H1 (cell line): ENCODE measurements at places on chromosomes 1 and 21. TPM values are rescaled to one million over a fixed set of nuclear protein-coding genes. Genes with fewer than 3 reads are reported as not detected.

DNA sequence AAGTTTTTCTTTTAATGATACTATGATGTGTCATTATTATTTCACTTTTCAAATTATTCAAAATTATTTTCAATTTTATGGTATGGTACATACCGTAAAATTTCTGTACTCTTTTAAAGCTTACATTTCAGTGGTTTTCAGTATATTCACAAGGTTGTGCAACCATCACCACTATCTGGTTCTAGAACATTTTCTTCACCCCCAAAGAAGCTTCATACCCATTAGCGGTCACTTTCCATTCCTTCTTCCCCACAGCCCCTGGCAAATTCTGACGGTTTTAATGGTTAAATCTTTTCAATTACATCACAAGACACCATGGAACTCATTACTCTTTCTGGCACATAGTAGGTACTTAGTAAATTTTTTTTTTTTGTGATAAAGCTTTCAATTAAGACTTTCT lies 22.8 kb upstream of the ATP5PO start:
- DNase-seq, result no peak

- DNase-seq, result peak; percentile 92
These were observed at the start of gene ASH1L for GRCh38 chr1:155562581-155563376. TSS of gene ASH1L (minus strand) at chr1:155562803. CDS start at chr1:155521519, 41,284 bp downstream.

UBE2U gene
- total RNA-seq, result not detected in 2 replicates

DNA sequence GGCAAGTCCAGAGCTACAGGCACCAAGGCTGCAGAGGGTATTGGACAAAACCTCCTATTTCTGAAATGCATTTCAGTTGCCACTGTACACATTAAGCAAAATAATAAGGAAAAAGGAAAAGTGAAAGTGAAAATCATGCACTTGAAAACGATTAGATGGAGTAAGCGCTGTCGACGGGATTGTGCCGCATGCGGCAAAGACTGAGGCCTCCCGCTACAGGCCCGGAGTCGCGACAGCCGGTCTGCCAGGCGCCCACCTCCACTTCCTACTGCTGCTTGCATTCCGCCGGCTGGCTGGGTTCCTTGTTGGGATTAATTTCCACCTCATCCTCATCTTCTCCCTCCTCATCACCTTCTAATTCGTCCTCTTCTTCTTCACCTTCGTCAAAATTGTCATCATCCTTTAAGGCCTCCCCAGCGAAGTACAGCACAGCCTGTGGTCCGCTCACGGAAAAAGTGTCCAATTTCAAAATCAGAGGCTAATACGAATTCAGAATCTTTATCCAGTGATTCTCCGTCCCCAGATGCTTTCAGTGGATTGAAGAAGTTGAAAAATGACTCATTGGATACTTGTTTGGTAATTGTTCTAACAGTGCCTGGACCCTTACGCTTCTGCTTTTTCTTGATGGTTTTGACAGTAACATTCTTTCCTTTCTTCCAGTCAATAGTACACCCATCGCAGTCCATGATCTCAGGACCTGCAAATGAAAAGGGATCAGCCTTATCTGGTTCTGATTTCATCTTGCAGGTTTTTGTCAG lies 38.0 kb downstream of the CD58 start:
- no peak for DNase-seq

DNA sequence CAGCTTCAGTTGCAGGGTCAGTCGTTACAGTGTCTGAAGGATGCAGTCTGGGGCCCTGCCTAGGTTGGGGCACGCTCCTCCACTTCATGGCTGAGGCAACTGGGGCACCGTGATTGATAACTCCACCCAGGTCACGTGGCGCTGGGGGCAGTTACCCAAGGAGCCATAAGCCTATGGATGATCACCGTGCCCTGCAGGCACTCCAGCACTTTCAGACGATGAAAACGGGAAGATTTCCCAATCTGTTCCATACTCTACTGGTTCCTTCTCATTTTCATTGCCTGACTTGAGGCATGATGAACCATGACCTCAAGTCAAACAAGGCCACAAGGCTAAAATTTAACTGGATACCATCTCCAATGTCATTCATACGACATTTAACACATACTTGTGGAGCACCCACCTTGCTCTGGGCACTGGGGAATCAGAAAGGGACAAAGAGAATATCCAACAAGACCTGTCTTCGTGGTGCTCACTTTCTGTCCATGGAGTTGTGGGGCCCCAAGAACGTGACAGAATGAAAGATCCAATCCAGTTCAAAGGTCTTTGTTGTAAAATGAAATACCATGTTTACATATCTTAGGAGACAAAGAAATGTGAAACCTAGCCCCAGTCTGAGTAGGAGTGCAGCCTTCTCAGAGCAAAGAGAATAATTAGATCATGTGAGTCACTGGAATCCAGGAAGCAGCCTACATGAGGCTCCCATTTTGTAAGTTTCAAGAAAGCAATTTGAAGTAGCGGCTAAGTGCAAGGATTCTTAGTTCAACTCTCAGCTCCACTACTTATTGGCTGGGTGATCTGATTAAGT lies 39.4 kb upstream of the SPOCD1 start:
- DNase-seq, result no peak

GRCh38 chr1:219692981-219693380 lies 80.1 kb upstream of the ZC3H11B start:
- DNase-seq, result no peak

DNA sequence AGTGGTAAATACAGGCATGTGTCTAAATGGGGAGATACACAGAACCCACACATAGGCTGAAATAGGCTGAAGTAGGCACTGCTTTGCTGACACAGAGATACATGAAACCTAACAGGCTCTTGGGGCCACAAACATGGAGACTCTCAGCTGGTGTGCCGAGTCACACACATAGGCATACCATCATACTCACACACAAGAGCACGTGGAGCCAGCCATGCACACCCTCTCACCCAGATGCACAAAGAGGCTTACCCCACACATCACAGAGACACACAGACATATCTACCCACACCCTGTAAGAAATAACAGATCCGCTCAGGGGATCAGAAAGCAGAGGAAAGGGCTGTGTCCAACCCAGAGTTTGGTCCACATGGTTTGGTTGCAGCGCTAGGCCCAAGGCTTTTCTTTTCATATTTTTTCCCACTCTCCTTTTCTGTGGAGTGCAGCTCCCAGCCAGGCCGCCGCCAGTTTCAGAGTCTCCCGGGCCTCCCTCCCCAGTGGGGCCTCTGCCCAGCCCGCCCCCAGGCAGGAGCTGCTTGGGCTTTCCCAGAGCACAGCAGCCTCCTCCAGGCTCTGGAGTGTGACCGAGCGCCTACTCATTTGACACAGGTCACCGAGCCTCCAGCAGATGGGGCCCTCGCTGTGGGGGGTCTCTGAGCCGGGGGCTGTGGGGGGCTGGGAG lies 3.9 kb upstream of the POU3F1 start:
- DNase-seq, result no peak

RGS4 gene
- 0.46 and 0.74 TPM in 2 replicates for total RNA-seq

GRCh38 chr1:7089497-7089896 lies 304.2 kb downstream of the CAMTA1 start:
- DNase-seq, result no peak

SHE gene
- total RNA-seq, result 0.29 and 0.45 TPM in 2 replicates

GRCh38 chr1:232428786-232429530 lies 201.0 kb downstream of the SIPA1L2 start:
- DNase-seq, result no peak

GRCh38 chr1:21324368-21325141 lies 34.3 kb upstream of the ECE1 start:
- no peak for DNase-seq
